ENCODE measurements at places on chromosomes 5 and 9.
A peak's percentile ranks its signal among the peaks of the same experiment; 100 is the strongest.

- DNase-seq = no peak
Measured at GRCh38 chr5:111963555-111963954, 206.6 kb upstream of the NREP start.

- DNase-seq = no peak
Measured at GRCh38 chr9:113918697-113919350, 42.7 kb downstream of the ZNF618 start.

DNA sequence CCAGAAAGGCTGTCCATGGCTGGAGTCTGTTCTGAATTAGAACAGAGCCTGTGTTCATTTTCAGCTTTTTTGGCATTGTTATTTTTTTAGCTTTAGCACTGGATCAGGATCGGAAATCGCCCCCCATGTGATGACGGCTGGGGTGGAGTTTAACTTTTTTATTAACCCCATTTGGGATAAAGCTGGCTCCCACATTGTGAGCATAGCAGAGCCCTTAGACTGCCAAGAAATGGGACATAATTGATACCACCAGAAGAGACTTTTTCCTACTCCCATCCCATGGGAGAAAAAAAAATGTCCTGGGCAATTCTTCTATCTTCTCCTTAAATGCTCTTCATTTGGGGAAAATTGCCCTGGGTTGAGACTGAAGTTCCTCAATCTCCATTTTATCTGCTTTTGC lies 52.4 kb downstream of the SLIT3 start:
- no peak for DNase-seq

DNA sequence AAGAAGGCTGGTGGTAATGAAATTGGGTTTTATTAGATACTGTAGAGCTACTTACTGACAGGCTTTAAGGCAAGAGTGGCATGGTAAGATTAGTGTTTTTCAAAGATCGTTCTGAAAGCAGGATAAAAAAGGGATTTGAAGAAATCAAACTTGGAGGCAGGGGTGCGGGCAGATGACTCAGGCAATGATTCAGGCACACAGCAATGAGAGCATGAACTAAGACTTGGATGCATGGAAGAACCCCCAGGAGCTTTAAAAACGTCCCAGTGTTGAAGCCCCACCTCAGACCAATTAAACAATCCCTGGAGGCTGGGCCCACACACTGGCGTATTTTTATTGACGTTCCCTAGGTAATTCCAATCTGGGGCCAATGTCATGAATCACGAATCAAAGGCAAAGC lies 102.5 kb downstream of the SREK1 start:
- DNase-seq = no peak

GRCh38 chr9:96510258-96510657 lies 60.3 kb downstream of the HABP4 start:
- DNase-seq = no peak

DNA sequence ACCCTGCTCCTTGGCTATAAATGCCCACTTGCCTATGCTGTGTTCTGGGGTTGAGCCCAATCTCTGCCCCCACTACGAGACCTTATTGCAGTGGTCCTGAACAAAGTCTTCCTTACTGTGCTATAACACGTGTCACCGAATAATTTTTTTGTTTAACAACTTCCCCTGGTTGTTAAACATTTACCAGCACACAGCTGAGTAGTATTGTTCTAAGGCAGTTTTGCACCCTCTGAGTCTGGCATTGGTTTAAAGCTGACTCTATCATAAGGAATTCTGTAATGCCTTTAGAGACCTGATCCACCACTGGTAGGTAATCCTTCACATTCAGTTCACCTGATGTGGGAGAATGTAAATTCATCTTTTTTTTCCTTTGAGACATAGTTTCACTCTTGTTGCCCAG lies 25.6 kb upstream of the ANKRD31 start:
- DNase-seq = no peak

- DNase-seq = no peak
Measured at GRCh38 chr5:10552183-10553143, 11.4 kb upstream of the ANKRD33B start.

DNA sequence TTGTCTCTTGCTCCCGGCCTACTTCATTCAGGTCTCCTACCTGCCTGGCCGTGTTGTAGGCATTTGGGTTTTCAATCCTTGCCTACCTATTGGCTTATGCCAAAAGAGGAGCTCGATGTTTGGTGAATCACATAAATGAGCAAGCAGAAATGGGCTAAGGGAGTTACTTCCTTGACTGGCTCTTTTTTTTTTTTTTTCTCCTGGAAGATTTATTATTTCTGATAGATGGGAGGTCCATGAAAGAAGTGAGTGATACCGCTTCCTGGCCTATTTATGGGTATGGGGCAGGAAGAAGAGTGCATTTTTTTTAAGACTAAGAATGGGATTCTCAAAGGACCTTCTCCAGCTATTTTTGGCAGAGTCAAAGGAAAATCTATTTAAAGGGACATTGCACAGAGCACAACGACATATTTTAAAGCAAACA lies 294.1 kb downstream of the ARHGAP26 start:
- DNase-seq = no peak

DNA sequence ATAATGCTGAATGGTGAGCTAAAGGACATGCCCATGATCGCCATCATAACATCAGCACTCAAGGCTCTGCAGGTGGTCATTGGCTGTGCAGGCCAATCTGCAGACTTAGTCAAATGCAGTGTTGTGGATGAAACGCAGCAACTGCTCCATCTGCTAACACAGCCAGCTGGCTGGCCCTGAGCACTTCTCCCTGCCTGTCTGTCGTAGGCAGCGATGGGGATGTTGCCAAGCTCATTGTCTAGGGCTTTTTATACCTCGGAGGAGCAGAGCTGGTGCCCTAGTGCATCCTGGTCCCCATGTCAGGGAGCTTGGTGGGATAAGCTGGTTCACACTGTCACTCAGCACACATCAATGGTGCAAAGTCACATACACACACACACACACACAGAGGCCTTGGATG lies 189.4 kb downstream of the TENT4A start:
- peak; percentile 98 for DNase-seq

DNA sequence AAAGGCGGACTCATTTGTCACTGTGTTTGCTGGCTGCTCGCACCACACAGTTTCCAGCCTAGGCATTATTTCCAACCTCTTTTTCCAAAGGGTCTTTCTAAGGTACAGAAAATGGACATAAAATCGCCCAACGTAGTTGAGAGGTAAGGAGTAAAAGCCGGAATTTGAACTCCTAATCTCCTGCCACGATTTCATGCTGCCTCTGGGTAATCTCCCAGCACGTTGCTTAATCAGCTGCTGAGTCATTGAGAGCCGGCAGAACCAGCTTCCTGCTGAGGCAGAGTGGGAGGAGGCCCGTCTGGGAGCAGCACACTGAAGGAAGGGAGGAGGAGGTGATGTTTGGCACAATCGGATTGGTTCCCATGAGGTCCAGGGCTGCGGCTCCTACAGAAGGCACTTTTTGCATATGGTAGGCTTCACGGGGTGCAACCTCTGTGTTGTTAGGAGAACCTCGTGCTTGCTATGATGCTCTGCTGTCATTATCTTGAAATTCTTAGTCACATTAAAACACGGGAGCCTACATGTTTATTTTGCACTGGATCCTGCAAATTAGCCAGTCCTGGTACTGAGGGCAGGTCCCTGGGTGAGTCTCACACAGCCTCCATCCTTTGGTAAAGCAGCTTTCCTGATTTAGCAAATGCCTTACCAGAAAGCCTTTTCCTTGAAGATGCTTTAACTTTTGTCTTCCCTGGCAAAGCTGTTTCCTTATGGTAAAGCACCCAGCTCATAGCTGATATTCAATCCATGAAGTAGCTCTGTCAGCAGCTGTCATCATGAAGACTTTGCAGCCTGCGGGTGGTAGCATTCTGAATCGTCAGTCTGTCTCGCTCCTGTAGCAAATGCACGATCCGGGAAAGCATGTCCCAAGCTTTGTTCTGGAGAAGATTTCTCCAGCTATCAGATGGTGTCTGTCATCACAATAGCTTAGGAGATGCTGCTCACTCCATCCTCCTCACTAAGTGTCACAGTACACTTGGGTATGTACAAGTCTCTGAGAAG lies 191.6 kb upstream of the MSX2 start:
- DNase-seq = no peak

DNA sequence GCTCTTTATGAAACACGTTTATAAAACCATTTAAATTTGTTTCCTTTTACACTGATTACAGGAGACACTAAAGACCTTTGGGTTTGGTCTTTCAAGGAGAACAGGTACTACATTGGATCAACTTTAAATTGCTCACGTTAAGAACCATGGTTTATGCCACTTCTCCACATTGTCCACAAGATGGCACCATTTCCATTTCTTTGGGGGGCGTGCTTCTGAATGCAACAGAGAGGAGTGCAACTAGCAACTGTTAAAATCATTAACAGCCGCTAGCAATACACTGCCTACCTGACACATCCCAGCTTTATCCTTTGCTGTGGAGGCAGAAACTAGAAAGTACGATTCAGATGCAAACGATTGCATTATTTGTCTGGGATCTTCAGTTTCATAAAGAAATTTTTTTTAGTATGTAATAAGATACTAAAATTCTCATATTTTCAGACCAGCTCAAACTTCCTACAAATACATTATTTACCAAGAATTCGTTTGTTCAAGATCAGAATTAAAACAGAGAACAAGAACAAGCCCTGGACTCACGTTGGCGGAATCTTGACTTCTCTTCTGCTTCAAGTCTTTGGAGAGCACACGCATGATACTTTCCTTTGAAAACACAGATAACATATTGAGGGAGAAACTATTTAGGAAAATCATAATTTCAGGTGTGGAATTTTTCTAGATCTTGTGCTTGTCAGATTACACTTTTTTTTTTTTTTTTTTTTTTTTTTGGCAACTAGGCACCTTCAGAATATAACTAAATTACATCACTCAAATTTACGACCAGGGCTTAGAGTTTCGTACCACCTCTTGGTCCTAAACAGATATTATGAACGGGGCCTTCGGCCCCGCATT lies 702 bp downstream of the CDC20B start:
- peak; percentile 94 for DNase-seq

DNA sequence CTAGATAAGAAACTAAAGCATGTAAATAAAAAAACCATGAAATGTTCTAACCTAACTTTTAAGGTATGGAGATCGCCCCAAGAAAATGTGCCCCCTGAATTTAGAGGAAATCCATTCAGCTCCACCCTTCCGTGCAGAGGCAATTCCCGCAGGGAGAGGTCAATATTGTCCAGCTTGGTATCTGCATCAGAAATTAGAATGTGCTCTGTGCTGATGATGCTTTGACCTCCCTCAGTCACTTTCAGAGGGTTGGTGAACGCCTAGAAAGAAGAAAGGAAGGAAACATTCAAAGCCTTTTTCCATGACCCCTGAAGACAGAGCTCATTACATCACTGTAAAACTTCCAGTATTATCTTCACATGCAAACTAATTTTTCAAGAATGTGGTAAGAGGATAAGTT lies 91.0 kb downstream of the FREM1 start:
- DNase-seq = no peak

DNA sequence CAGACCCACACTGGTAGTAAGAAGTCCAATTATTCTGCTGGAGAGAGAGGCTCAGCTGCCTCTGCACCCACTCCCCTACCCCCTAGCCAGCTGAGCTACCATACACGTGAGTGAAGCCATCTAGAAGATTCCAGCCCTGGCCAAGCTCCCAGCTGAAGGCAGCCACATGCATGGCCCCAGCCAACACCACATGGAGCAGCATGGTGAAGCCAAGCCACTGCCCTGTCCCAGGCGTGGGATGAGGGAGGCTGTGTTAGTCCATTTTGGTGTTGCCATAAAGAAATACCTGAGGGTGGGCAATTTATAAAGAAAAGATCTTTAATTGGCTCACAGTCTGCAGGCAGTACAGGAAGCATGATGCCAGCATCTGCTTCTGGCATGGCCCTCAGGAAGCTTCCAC lies 20.0 kb upstream of the VDAC1 start:
- DNase-seq = no peak

DNA sequence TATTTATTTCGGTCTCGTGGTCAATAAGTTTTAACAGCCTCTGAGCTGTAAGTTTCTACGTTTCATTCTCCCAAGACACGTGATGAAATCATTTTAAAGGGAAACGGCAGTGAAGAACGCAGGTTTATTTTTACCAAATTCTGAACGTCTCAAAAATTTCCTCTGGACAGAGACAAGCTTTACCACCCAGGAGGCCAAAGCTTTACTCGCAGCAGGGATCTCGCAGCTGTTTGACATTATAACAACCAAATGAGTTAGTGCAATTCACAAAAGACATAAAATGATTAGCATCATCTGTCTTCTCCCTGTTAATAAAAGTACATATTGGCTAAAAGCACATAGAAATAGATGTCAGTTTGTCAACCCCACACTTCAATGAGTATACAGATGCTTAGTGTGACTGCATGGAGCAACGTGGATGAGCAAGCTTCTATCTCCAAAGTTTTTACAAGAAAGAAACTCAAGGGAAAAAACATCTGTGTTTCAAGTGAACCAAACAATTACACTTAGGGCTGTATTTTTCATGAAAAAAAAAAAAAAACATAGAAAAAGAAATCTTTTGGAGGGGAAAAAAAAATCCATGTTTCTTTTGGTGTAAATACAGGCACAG lies 2.5 kb downstream of the SEMA5A start:
- no peak for DNase-seq

DNA sequence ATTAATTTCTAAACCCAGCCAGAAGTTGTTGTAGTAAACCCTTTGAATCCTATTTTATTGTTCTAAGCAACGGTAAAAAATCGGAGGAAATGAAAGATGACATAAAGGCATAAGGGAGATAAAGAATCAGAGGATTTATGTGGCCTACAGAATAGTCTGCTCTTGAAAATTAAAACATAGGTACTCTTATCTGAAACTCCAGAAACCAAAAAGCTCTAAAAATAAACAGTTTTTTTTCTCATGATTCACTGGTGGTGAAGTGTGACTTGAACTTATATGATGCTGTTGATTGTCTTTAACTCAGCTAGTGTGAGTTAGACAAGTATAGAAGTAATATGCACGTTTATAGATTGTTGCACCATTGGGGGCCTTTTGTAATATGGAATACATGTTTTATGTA lies 80.3 kb downstream of the HSD17B4 start:
- DNase-seq = no peak

- no peak for DNase-seq
Measured at GRCh38 chr5:95803271-95804148, 19.0 kb downstream of the GLRX start.

DNA sequence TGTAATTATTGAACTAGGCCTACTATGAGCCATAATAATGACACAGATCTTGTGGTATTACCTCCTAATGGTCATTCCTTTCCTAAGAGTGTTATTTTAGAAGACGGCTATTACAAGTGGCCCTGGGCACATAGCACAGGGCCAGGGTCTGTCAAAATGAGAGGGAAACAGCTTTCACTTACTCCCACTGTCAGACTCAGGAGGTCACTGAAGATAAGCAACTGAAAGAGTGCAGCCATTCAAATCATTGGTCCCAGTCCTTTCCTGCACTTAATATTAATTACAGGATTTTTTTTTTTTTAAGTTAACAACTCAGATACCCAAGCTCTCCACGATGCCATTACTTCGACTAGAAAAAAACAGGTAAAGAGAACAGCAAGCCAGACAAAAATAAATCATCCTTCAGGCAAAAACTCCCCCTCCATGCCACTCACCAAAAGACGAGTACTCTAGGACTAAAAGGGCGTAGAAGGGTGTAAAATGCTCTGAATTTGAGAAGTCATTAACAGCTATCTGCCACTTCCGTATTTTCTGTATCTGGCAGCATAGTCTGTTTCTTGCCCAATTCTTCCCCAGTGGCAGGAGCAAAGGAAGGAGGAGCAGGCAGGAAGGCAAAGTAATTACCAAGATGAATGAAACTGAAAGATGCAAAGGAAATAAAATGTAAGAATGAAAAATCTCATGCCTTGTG lies 87.4 kb downstream of the ZNF608 start:
- DNase-seq = no peak

GRCh38 chr5:67530609-67531255 lies 334.1 kb upstream of the CD180 start:
- peak; percentile 68 for DNase-seq

- DNase-seq = no peak
Measured at GRCh38 chr9:4306777-4307121, 6.9 kb upstream of the GLIS3 start.
